ENCODE measurements at places on chromosomes 1 and 21.
A peak's percentile ranks its signal among the peaks of the same experiment; 100 is the strongest.

DNA sequence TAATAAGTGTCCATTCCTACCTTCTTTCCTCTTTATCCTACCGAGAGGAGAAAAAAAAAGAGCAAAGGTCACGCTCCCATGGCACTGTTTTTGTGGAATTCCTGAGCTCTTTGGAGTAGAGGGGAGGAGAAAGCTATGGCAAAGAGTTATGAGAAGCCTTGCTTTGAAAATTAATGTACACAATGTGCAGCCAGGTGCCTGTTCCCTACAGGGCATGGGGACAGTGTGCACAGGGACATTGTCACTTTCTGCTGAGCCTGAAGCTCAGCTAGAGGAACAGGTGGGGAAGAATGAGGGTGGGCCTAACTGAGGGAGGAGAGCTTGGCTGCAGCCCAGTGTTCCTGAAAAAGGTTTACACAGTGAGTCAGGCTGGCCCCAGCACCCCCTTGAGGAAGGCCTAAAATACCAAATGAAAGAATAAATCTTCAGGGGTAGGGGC, 66.1 kb downstream of the PLXNA2 start:
- DNase-seq = no peak

DNA sequence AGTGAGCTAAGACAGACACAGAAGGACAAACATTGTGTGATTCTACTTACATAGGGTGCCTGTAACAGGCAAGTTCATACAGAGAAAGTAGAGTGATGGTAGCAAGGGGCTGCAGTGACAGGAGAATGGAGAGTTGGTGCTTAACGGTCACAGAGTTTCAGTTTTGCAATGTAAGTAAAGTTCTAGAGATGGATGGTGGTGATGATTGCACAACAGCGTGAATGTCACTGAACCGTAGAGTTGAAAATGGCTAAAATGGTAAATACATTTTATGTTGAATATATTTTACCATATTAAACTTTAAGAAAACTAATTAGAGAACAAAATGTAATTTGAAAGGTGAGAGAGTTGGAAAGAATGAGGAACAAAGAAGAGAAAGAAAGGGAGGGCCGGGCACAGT, 8.7 kb downstream of the CFAP107 start:
- DNase-seq = no peak

- peak; percentile 1 for DNase-seq
These were observed 56.2 kb downstream of the NTNG1 start for GRCh38 chr1:107196973-107197562.

DNA sequence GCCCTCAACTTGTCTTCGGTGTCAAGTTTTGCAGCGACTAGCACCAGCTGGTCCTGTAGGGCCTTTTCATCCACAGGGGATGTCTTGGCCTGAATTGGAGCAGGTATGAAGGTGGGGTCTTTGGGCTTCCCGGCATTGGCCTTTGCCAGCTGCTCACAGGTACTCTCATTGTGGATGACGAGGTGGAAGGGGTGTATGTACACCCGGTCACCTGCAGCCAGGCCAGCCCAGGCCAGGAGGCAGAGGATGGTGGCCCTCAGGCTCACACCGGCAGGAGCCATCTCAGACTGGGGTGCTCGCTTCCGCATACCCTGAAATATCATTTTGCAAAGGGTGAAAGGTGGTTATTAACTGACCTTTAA, 3.4 kb downstream of the AGT start:
- DNase-seq = no peak

DNA sequence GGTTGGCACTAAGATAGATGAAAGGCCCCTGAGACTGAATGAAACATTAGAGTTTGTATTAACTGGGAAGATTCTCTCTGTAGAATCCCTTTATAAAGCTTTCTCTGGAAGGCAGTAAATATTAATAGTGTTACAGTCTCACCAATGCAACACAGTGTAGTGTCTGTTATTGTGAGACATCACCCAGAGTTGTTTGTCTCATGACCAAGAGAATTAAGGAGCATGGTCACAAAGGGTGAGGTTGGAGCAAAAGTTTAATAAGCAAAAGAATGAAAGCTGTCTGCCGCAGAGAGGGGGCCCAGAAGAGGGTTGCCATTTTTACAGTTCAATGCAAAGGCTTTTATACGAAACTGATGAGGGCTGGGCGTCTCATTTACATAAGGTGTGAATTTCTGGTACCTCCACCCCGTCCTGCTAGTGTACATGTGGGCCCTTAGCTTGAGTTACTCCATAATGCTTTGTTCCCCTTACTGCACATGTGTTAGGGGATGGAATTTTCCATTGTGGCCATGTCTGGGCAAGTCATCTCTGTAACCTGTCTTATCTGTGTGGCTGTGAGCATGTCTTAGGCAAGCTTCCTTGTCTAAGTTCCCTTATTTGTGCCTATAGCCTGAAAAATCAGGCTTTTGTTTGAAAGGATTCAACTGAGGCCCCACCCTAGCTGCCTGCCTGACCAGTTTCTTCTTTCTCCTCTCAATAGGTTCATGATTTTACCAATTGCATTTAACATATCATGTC, 184.1 kb downstream of the RASAL2 start:
- DNase-seq = no peak

GRCh38 chr1:70922196-70922595, 125.4 kb downstream of the PTGER3 start:
- DNase-seq = no peak

DNA sequence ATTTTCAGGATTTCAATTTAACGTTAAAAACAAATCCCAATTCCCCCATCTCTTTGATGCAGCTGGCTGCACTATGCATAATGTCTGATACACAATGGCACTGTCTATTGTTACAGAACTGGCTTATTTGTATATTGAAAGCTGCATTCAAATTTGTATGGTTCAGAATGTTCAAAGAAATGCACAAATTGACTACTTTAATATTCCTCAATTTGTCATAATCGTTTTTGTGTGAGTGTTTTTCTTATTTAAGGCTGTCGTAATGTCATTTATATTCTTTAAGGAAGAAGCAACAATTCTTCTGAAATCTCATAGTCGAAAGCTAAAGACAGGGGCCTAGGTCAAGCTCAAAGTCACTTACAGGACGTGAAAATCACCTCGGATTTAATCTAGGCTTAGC, 341.4 kb upstream of the ZRANB2 start:
- no peak for DNase-seq

- no peak for DNase-seq
These were observed 62.3 kb downstream of the PRKACB start for GRCh38 chr1:84206375-84206774.

GRCh38 chr1:96340686-96341085, 380.9 kb upstream of the PTBP2 start:
- DNase-seq = no peak
